Type B pancreatic cell (in vitro differentiated cells): ENCODE measurements at places on chromosomes 12 and 14. TPM values are rescaled to one million over a fixed set of nuclear protein-coding genes. Genes with fewer than 3 reads are reported as not detected.

CAPZA3 gene
- not detected in 2 replicates for total RNA-seq

GPR132 gene
- total RNA-seq: 0.24 and 0.33 TPM in 2 replicates

ANKS1B gene
- 4.7 and 7.6 TPM in 2 replicates for total RNA-seq

JAG2 gene
- 16.5 and 37.1 TPM in 2 replicates for total RNA-seq

KRT73 gene
- total RNA-seq: 0.12 TPM in 1 of 2 replicates, not detected in the other

MIPOL1 gene
- 6.0 and 14.5 TPM in 2 replicates for total RNA-seq

RNF34 gene
- total RNA-seq: 44.3 and 47.8 TPM in 2 replicates

PEX5 gene
- total RNA-seq: 50.2 and 71.8 TPM in 2 replicates

GRCh38 chr12:22530-23201, 43.9 kb upstream of the IQSEC3 start:
- no peak overlapping the region for H3K4me3 ChIP-seq
- no peak overlapping the region for H3K27ac ChIP-seq
- DNase-seq: no peak
- no peaks in the 10 kb centered on the region for H3K36me3 ChIP-seq

DNA sequence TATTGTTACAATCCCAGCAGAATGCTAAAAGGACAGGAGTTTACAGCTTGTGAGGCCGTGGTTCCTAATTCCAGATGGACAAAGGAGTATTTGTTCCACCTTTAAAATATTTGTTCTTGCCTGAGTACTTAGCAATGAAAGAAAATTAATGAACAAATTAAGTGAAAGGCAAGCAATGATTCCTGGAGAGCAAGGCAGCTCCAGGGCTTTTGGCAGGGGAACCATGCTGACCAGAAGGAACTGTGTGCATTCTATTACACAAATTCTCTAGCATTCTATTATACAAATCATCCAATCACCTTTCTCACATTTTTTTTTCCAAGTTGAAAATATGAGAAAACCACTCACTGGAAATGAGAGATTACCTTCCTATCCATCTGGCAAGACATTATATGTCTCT, 1.8 kb upstream of the BMAL2 start:
- H3K36me3 ChIP-seq: peaks cover 19% of the 10 kb centered on the region
- H3K27me3 ChIP-seq: peaks cover 46% of the 10 kb centered on the region
- DNase-seq: no peak
- peak overlapping the region; percentile 85 for H3K4me3 ChIP-seq
- H3K27ac ChIP-seq: peak overlapping the region; percentile 99

GRCh38 chr14:104191409-104191997, 53.1 kb downstream of the KIF26A start:
- H3K36me3 ChIP-seq: no peaks in the 10 kb centered on the region
- H3K27ac ChIP-seq: no peak overlapping the region
- no peak for DNase-seq
- peaks cover 13% of the 10 kb centered on the region for H3K27me3 ChIP-seq

DNA sequence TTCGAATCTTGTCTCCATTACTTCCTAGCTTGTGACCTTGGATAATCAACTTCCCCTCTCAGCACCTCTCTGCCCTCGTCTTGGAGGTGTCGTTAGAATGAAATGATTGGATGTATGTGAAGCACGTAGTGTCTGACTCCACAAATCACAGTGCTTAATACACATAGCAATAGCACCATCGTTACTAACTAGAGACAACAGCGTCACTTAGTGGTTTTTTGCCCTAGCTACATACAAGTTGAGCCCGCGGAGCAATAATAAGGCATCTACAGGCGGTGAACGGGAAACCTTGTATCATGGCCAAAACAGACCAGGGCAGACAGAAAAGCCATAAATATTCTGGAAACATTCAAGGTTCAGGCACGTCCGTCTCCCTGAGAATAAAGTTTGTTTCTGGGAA, 154.9 kb downstream of the ASCL4 start:
- H3K27ac ChIP-seq: no peak overlapping the region
- peaks cover 51% of the 10 kb centered on the region for H3K27me3 ChIP-seq
- H3K4me3 ChIP-seq: no peak overlapping the region
- H3K4me1 ChIP-seq: peaks cover 6% of the 10 kb centered on the region
- no peak for DNase-seq
- no peaks in the 10 kb centered on the region for H3K36me3 ChIP-seq

DNA sequence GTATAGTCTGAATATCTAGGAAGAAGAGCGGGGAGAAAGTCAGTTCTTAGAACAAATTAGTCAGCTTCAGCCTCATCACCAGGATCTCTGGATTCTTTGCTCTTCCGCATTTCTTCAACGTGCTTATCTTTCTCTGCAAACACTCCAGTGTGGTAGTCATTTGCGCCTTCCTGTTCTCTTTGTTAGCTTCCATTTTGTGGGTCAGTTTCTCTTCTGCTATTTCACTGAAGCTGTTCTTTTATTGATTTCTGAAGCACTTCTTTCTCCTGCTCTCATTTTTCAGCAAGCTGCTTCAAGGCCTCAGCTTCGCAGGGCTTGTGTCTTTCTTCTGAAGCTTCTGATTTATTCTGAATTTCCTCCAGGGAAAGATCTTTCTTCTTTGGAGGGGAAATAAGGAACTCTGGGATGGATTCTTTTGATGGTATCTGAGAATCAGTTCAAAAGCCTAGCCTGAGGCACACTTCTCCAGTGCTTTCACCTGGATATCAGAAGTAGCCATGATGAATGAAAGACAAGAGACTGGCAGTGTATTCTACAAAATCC, 13.5 kb downstream of the AMN1 start:
- H3K4me3 ChIP-seq: peak overlapping the region; percentile 3
- no peaks in the 10 kb centered on the region for H3K27me3 ChIP-seq
- peaks cover 22% of the 10 kb centered on the region for H3K36me3 ChIP-seq
- no peaks in the 10 kb centered on the region for H3K4me1 ChIP-seq

DNA sequence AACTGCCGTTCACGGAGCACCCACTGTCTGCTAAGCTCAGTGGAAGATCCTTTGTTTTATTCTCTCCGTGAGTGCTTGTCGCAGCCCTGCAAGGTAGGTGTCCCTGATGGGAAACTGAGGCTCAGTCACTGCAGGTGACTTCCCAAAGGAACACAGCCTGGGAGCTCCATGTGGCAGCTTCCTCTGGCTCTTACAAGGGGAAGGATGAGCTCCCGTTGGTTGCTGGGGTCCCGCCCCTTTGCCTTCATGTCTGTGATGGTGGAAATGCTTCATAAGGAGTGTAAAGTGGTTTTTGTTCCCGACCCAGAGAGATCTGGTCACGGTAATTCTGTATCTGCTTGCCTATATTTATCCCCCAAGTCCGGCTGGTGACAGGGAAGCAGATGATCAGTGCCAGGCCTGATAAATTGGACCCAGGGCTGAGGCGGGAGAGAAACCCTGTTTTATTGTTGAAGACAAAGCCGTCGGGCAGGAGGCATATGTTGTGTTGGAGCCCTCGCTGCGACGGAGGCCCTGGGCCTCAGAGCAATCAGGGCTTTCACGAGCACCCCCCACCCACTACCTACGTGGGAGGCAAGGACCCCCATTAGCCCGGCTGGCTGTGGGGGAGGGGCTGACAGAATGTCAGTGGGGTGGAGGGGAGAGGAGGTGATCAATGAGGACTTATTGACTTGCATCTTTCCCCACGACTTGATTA, 91.9 kb downstream of the KIF26A start:
- H3K4me1 ChIP-seq: peaks cover 8% of the 10 kb centered on the region
- no peak for DNase-seq
- H3K4me3 ChIP-seq: no peak overlapping the region

- DNase-seq: peak; percentile 71
- no peaks in the 10 kb centered on the region for H3K27me3 ChIP-seq
- H3K36me3 ChIP-seq: peaks cover 9% of the 10 kb centered on the region
- peaks cover 23% of the 10 kb centered on the region for H3K4me1 ChIP-seq
- peak overlapping the region; percentile 89 for H3K4me3 ChIP-seq
These were observed 490 bp downstream of the RILPL1 start for GRCh38 chr12:123532808-123533649.

- no peak overlapping the region for H3K27ac ChIP-seq
- peaks cover 5% of the 10 kb centered on the region for H3K4me1 ChIP-seq
- H3K36me3 ChIP-seq: no peaks in the 10 kb centered on the region
- H3K27me3 ChIP-seq: no peaks in the 10 kb centered on the region
- DNase-seq: no peak
These were observed 45.9 kb downstream of the IFNG start for GRCh38 chr12:68113644-68114043.

- peaks cover 14% of the 10 kb centered on the region for H3K4me1 ChIP-seq
- H3K27me3 ChIP-seq: peaks cover 37% of the 10 kb centered on the region
- H3K36me3 ChIP-seq: no peaks in the 10 kb centered on the region
These were observed 482 bp downstream of the TMEM30B start for GRCh38 chr14:61280526-61281185.

- DNase-seq: no peak
- no peaks in the 10 kb centered on the region for H3K4me1 ChIP-seq
- H3K27me3 ChIP-seq: peaks cover 4% of the 10 kb centered on the region
- peak overlapping the region; percentile 44 for H3K27ac ChIP-seq
These were observed 11.5 kb upstream of the WNK1 start for GRCh38 chr12:740921-741320.

DNA sequence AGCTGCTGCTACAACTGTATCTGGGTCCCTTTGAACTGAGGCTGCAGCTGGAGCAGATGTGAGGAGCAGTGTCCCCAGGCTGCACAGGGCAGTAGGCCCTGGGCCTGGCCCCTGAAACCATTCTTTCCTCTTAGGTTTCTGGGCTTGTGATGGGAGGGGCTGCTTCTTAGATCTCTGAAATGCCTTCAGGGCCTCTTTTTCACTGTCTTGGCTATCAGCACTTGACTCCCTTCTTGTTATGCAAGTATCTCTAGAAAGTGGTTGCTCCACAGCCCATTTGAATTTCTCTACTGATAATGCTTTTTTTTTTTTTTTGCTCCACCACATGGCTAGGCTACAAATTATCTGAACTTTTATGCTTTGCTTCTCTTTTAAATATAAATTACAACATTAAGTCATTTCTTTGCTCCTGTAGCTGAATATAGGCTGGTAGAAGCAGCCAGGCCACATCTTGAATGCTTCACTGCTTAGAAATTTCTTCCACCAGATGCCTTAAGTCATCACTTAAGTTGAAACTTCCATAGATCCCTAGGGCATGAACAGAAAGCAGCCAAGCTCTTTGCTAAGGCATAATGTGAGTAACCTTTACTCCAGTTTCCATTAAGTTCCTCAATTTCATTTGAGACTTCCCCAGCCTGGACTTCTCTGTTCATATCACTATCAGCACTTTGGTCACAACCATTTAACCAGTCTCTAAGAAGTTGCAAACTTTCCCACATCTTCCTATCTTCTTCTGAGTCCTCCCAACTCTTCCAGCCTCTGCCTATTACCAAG, 41.1 kb downstream of the ACSM4 start:
- no peaks in the 10 kb centered on the region for H3K4me1 ChIP-seq
- no peak overlapping the region for H3K27ac ChIP-seq
- H3K27me3 ChIP-seq: no peaks in the 10 kb centered on the region
- no peak overlapping the region for H3K4me3 ChIP-seq
- no peaks in the 10 kb centered on the region for H3K36me3 ChIP-seq

DNA sequence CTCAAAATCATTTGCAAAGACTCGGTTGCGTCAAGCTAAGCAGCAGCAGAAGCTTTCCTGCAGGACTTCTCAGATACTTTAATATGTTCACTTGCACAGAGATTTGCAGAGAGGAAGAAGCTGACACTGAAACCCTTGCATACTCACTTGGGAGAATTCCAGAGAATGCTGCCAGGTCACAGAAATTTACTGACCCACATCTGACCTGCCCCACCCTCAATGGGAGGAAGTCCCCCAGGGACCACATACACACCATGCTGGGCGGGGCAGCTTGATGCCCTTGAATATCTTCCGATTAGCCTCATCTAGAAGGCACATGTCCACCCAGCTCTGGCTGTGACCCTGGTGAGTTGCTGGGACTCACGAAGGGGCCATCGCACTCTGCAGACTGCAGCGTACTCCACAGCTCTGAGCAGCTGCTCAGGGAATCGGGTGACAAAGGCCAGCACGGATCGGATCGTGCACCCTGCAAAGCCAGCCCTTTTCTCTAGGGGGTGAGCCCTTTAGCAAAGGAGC, 83.2 kb downstream of the ITPK1 start:
- peaks cover 35% of the 10 kb centered on the region for H3K4me1 ChIP-seq
- H3K36me3 ChIP-seq: no peaks in the 10 kb centered on the region
- H3K27me3 ChIP-seq: no peaks in the 10 kb centered on the region
- no peak overlapping the region for H3K27ac ChIP-seq

GRCh38 chr12:81330480-81330879, 252.6 kb downstream of the ACSS3 start:
- no peaks in the 10 kb centered on the region for H3K36me3 ChIP-seq
- H3K4me3 ChIP-seq: no peak overlapping the region
- H3K27me3 ChIP-seq: no peaks in the 10 kb centered on the region
- H3K4me1 ChIP-seq: no peaks in the 10 kb centered on the region

- no peaks in the 10 kb centered on the region for H3K27me3 ChIP-seq
- peaks cover 5% of the 10 kb centered on the region for H3K36me3 ChIP-seq
- H3K4me1 ChIP-seq: peaks cover 35% of the 10 kb centered on the region
- H3K4me3 ChIP-seq: no peak overlapping the region
These were observed 32.6 kb downstream of the PELI2 start for GRCh38 chr14:56150645-56151345.

GRCh38 chr12:14048941-14049545, 67.6 kb upstream of the GRIN2B start:
- no peaks in the 10 kb centered on the region for H3K36me3 ChIP-seq
- H3K4me3 ChIP-seq: no peak overlapping the region
- no peak overlapping the region for H3K27ac ChIP-seq

GRCh38 chr12:112839386-112839972, 47.9 kb downstream of the RPH3A start:
- H3K4me3 ChIP-seq: no peak overlapping the region
- no peak for DNase-seq
- H3K36me3 ChIP-seq: no peaks in the 10 kb centered on the region
- no peak overlapping the region for H3K27ac ChIP-seq
- peaks cover 31% of the 10 kb centered on the region for H3K27me3 ChIP-seq

DNA sequence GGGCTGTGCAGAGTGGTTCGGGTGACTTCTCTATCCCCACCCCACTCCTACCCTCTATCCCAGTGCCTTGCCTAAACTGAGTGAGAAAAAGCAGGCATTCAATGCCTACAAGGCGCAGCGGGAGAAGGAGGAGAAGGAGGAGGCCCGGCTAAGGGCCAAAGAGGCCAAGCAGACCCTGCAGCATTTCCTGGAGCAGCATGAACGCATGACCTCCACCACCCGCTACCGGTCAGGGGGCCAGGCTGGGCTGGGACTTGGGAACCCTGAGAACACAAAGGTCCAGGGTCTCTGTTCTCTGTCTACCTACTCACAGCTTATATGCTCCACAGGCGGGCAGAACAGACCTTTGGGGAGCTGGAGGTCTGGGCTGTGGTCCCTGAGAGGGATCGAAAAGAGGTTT, 11.7 kb downstream of the PRPF40B start:
- peaks cover 15% of the 10 kb centered on the region for H3K4me1 ChIP-seq
- no peak overlapping the region for H3K27ac ChIP-seq
- no peaks in the 10 kb centered on the region for H3K27me3 ChIP-seq
- DNase-seq: no peak
